Activated naive CD4-positive, alpha-beta T cell treated with anti-CD3 and anti-CD28 coated beads for 36 hours (primary cell): ENCODE measurements at places on chromosomes 4 and X.

DNA sequence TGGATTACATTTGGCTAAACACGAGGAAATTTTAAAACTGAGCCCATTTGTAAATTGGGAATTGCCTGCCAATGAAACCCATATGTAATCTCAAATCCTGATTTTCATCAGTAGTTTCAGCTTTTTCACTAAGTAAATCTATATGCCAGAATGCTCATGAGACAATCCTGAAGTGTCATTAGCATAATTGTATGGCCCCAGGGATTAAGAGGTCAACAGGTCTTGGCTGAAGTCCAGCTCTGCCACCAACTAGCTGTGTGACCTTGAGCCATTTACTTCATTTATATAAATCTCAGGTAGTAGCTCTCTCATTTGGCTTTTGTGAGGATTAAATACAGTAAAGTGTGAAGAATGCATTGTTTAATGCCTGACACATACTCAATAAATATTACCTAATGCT lies 320.5 kb upstream of the EMCN start:
- DNase-seq, result no peak

- no peak for DNase-seq
Observed at GRCh38 chr4:152454398-152455011, 81.4 kb downstream of the FBXW7 start.

DNA sequence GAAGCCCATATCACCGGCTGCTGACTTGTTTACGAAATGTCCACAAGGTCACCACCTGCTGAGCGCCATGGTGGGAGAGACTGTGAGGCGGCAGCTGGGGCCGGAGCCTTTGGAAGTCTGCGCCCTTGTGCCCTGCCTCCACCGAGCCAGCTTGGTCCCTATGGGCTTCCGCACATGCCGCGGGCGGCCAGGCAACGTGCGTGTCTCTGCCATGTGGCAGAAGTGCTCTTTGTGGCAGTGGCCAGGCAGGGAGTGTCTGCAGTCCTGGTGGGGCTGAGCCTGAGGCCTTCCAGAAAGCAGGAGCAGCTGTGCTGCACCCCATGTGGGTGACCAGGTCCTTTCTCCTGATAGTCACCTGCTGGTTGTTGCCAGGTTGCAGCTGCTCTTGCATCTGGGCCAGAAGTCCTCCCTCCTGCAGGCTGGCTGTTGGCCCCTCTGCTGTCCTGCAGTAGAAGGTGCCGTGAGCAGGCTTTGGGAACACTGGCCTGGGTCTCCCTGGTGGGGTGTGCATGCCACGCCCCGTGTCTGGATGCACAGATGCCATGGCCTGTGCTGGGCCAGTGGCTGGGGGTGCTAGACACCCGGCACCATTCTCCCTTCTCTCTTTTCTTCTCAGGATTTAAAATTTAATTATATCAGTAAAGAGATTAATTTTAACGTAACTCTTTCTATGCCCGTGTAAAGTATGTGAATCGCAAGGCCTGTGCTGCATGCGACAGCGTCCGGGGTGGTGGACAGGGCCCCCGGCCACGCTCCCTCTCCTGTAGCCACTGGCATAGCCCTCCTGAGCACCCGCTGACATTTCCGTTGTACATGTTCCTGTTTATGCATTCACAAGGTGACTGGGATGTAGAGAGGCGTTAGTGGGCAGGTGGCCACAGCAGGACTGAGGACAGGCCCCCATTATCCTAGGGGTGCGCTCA lies 8.7 kb upstream of the MSANTD1 start:
- DNase-seq, result no peak

- DNase-seq, result no peak
Observed at GRCh38 chr4:141254326-141254725, 33.6 kb downstream of the ZNF330 start.

DNA sequence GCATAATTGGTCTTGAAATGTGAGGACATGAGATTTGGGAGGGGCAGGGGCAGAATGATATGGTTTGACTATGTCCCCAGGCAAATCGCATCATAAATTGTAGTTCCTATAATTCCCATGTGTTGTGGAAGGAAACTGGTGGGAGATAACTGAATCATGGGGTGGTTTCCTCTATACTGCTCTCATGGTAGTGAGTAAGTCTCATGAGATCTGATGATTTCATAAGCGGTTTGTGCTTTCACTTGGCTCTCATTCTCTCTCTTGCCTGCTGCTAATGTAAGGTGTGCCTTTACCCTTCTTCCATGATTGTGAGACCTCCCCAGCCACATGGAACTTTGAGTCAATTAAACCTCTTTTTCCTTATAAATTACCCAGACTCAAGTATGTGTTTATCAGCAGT lies 2595.9 kb downstream of the PCDH7 start:
- DNase-seq, result no peak
